ENCODE measurements at places on chromosomes 12 and 14. TPM values are rescaled to one million over a fixed set of nuclear protein-coding genes. Genes with fewer than 3 reads are reported as not detected.
A peak's percentile ranks its signal among the peaks of the same experiment; 100 is the strongest.

The KRT77 gene
- not detected for total RNA-seq

DNA sequence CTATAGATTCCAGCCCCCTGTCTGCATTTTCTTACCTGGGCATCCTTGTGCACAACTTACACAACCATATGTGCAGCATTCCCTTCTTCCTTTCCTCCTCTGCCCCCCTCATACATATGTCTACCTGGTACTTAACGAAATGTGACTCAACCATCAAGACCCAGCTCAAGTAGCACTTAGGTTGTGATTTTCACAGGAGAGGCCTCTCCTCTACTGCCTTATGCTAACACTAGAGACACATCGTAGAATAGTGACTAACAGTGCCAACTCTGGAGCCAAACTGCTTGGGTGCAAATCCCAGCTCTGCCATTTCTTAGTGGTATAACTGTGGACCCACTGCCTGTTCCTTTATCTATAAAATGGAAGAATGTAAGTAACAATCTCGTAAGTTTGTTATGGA, 24.1 kb upstream of the PLEKHA5 start:
- no peak for DNase-seq

- peak; percentile 76 for DNase-seq
Observed at GRCh38 chr12:107131832-107132616, 38.7 kb upstream of the CRY1 start.

- no peak for DNase-seq
Observed at GRCh38 chr12:11615481-11615880, 34.0 kb upstream of the ETV6 start.

GRCh38 chr14:69190191-69190590, 1.1 kb upstream of the EXD2 start:
- no peak for DNase-seq

GRCh38 chr14:32596390-32596789, 267.3 kb downstream of the AKAP6 start:
- DNase-seq, result no peak

The IQSEC3 gene
- total RNA-seq, result 0.05 TPM

DNA sequence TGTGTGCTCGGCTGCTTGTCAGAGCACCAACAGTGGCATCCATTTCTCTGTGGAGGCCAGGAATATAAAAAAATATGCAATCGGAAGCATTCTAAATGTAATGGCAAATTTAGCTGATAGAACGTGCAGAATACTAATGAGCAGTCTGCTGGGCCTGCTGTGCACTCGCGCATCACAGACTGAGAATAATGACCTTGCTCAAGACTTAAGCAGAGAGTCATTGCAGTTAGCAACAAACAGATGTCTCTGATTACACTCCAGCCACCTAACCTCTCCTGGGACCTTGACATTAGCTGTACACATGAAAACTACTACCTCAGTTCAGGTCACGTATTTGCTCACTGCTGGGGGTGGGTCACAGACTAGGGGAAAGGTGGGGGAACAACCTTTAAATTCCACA, 269.2 kb upstream of the DAAM1 start:
- DNase-seq, result no peak

GRCh38 chr12:13119826-13120225, 16.4 kb upstream of the GSG1 start:
- no peak for DNase-seq

The COX8C gene
- total RNA-seq, result not detected

The RNASE4 gene
- total RNA-seq, result 0.26 TPM

DNA sequence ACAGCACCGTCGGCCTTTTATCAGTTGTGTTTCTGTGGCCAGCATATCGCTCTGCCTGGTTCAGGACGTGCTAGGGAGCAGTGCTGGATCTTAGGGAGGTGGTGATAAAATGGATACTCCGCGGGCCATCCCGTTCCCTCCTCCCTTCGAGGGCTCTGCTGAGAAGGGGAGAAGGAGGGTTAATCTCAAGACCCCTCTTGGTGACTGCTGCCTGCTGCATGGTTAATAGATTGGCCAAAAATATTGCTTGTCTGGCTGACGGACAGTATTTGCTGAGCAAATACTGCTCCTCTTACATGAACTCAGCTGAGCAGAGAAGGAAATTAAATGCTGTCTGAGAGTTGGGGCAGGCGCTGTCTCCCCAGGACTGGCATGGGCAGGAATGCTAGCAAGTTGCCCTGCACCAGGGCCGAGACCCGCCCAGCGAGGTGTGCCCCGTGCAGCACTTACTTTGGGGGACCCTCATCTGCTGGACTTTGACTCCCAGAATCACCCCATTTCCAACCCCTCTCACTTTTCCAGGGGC, 1.2 kb downstream of the FBRSL1 start:
- DNase-seq, result no peak

GRCh38 chr12:101592921-101593320, 1.9 kb upstream of the MYBPC1 start:
- peak; percentile 5 for DNase-seq

DNA sequence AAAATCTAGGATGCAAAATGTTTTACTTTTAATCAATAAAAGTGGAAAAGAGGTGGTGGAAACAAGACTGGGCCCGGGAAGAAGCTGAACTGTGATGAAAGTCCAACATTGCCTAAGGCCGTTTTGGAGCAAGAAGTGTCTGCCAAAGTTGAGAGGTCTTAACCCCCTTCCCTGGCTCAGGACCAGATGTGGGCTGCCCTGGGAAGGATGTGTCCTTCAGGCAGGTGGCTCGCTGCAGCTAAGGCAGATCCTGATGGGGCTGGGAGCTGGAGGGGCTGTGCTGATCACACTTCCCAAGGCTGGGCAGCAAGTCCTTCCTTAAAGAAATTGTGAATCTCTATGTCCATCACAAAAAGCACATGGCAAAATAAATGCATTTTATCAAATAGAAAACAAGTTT, 581.6 kb downstream of the GALC start:
- no peak for DNase-seq

- DNase-seq, result peak; percentile 89
Observed at GRCh38 chr14:71138448-71139293, 231.4 kb downstream of the PCNX1 start.

DNA sequence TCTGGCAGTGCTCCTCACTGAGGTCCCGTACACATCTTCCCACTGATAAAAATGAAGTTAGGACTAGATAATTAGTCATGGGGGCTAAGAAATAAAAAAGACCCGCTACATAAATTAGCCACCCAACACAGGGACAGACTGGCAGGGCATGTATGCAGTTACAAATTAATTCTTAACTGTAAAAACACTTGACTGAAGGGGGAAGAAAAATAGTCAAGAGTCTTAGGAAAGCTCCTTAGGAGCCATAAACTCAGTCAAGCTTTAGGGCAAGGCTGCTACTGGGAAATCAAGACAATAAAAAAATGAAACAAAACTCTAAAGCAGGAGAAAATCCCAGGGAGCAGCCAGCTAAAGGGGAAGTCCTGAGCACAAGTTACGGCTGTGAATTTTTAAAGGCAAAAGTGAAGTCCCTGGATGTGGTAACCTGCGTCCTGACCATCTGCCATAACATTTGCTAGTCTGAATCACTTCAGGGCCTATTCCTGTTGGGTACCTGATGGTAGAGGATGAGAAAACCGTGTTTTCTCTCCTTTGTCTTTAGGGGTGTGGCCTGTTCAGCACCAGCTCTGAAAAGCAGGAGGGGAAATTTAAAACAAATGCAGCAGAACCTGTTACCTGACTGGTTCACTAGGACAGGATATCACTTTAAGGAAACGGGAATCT, 7.5 kb upstream of the NPFF start:
- DNase-seq, result no peak

- peak; percentile 84 for DNase-seq
Observed at GRCh38 chr14:90828642-90829487, 12.6 kb upstream of the TTC7B start.

DNA sequence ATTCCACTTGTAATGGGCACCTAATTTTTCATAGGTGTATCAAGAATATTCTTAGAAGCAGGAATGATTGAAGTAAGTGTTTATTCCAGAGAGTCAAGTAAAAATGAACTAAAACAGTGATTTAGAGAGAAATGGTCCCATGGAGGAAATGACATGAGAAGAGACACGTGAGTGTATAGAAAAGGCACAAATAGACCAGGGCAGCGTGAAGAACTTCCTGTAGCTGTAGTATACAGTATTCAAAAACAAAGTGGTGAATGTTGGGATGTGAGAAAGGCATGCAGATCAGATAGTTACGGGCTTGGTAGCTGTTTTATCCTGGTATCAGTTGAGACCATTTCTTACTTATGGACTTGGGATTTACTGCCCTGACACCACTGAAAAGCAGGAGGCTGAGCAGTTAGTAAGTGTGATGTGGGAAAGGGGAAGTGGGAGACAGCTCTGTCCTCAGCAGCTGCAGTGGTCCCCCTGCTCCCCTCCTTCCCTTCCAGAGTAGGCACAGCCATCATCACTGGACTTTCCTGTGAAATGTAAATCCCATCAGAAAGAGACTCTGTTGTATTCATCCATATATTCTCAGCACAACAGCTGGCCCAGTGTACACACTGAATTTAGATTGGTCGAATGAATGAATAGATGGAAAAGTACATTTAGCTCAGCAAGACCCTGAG, 16.8 kb upstream of the TESPA1 start:
- no peak for DNase-seq

DNA sequence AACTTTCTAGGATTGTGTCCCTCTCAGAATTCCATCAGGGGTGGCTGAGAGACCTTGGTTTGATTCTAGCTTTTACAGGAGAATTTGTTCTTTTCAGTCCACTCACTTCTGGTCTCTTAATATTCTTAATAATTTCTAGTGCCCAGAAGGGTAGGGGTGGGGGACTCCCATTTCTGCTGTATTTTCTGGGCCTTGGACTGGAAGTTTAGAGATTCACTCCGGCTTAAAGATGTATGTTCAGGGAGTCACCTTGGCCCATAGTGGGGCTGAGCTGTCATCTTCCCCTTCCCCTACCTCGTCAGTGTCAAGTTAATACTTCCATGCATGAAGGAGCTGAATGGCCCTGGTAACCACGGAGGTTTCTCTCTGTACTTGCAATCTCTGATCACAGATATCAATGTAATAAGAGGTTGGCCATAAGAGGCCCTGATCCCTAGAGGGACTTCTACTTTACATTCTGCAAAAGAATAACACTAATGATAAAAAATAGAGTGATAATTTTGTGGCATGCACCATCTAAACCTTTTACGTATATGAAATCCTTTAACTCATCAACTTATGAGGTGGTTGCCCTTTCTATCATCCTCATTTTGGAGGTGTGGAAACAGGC, 6.7 kb downstream of the KRT81 start:
- DNase-seq, result no peak

- no peak for DNase-seq
Observed at GRCh38 chr12:124605150-124605882, 37.9 kb upstream of the NCOR2 start.

DNA sequence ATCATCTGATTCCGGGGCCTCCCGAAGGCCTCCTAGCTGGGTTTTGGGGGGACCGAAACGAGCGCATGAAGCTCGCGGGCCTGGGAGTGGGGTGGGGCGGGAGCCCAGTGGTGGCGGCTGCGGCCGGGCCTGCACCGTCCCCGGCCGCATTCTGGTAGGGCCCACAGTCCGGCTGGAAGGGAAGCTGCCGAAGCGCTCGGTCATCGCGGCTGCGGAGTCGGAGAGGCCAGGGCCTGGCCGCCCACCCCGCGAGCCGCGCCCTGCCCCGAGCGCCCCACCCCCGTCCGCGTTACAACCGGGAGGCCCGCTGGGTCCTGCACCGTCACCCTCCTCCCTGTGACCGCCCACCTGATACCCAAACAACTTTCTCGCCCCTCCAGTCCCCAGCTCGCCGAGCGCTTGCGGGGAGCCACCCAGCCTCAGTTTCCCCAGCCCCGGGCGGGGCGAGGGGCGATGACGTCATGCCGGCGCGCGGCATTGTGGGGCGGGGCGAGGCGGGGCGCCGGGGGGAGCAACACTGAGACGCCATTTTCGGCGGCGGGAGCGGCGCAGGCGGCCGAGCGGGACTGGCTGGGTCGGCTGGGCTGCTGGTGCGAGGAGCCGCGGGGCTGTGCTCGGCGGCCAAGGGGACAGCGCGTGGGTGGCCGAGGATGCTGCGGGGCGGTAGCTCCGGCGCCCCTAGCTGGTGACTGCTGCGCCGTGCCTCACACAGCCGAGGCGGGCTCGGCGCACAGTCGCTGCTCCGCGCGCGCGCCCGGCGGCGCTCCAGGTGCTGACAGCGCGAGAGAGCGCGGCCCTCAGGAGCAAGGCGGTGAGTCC, at the start of gene KLC1:
Gene KLC1, plus strand, starts transcription at position 528 of the 819 bp plus-strand sequence. CDS start 25,354 bp downstream, outside the sequence.
- peak; percentile 96 for DNase-seq

The SERPINA9 gene
- not detected for total RNA-seq

DNA sequence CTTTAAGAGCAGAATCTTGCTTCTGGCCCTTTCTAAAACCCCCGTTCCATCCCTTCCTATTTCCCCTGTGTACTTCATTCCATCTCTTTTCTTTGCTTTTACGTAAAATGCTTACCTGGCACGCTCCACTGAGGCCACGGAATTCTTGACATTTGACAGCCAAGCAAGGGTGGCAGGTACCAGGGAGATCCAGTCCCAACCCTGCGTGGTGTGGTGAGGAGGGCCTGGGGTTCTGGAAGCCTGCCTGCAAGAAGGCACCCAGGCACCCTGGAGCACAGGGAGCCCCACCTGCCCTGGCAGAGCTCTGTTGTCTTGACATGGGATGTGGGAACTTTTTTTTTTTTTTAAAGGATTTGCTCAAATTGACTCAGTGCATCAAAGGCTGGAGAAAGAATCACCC, 48.6 kb downstream of the ITPK1 start:
- no peak for DNase-seq

The CMA1 gene
- total RNA-seq, result not detected

- DNase-seq, result no peak
Observed at GRCh38 chr12:72889791-72890190, 617.6 kb downstream of the TRHDE start.

The FOXG1 gene
- total RNA-seq, result not detected

- DNase-seq, result peak; percentile 88
Observed at GRCh38 chr14:68782091-68782981, 10.5 kb downstream of the ZFP36L1 start.

DNA sequence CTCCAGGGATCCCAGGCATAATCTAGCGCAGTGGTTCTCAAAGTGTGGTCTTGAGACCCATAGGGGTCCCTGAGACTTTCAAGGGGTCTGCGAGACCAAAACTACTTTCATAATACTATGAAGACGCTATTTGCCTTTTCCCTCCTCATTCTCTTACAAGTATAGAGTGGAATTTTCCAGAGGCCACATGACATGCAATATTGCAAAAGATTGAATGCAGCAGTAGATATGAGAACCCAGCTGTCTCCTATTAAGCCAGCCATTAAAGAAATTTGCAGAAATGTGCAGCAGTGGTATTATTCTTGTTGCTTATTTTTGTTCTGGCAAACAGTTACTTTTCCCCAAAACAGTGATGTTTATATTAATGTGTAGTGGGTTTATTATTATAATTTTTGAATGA, 62.8 kb downstream of the VWF start:
- DNase-seq, result no peak

DNA sequence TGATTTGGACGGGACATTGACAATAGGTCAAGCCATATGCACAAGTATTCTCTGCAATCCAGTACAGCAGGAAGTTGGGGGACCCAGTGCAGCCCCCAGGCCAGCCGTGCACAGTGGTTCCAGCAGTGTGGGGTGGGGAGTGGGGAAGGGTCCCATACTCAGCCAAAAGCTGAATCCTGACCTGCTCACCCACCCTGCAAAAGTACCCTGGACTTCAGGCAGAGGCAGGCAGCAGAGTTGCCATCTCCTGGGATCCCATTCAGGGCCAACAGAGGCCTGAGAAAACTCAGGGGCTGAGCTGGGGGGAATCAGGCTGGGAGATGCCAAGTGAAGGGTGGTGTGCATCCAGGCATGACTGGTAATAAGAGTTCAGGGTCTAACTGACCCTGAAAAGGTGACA, 83.9 kb downstream of the ALG10 start:
- DNase-seq, result no peak

The DIO3 gene
- not detected for total RNA-seq

The TECPR2 gene
- total RNA-seq, result 7.4 TPM
